Activated CD4-positive, alpha-beta T cell treated with anti-CD3 and anti-CD28 coated beads, Interleukin-2, amount 50 U/mL, for 4 hours (primary cell): ENCODE measurements at places on chromosomes 4 and X.

DNA sequence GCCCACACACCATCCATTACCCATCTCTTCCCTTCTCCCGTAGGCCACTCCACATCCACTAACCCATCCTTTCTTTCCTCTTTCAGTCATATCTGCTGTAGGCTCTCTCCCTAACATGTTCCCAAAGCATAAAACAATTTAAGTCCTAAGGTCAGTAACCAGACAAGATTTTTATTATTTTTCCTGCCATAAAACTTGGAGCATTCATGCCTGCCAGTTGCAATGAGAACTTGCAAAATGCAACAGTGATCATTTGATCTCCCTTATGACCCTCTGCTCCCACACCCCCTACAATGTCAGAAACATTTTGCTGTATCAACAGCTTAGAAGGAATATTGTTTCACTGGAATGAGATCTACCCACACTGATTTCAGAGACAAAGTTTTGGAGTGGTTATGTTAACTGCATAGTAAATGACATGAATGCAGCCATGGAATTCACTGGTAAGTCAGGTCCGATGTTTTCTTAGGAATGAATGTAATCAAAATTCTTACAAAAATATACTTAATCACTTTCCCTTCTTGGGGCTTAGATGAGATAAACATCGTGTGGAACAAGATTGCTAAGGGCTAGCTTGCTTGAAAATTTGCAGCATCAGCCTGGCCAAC is 5.7 kb downstream of the NIPAL1 start:
- DNase-seq: no peak

DNA sequence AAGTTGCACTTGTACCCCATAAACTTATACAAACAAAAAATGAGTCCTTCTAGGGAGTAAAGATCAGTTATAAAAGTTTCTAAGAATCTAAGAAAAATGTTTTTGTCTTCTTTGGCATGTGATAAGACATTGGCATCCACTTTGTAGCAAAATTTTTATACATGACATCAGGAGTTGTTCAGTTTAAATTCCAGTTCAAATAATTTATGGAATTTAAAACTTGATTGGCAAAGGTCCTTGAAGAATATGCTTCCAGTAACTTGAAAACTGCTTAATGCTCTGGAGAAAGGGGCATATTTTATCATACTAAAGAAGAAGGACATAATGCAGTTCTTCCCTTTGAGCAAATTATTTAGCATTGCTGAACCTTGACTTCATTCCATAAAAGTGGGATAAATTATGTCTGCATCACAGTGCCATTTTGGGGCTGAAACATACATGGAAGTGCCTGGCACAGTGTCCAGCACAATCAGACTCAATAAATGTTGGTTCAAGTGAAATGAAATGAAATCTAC is 163.3 kb upstream of the IL15 start:
- DNase-seq: no peak

GRCh38 chrX:149495573-149496071 is 9.5 kb downstream of the IDS start:
- no peak for DNase-seq

GRCh38 chr4:173360587-173361221 is 10.1 kb upstream of the SAP30 start:
- no peak for DNase-seq

- DNase-seq: no peak
These were observed 1073.7 kb downstream of the PDHA2 start for GRCh38 chr4:96913441-96914080.

DNA sequence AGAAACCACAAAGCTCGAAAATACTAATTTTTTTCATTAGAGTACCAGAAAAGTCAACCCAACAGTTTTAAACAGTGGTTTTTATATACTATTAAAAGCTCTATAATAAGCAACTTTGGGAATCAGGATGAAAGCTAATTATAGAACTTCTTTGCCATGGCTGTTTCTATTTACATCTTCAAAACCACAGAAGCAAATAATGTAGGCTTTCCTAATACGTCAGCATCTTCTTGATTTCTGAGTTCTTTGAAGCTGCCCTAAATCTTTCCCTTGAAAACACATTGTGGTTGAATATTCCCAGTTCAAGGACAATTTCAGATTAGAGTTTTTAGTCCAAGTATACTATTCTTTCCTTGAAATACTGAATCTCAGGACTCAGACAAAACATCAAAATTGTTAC is 460.2 kb upstream of the FAT1 start:
- no peak for DNase-seq

GRCh38 chr4:155745984-155746383 is 12.8 kb upstream of the GUCY1B1 start:
- no peak for DNase-seq

DNA sequence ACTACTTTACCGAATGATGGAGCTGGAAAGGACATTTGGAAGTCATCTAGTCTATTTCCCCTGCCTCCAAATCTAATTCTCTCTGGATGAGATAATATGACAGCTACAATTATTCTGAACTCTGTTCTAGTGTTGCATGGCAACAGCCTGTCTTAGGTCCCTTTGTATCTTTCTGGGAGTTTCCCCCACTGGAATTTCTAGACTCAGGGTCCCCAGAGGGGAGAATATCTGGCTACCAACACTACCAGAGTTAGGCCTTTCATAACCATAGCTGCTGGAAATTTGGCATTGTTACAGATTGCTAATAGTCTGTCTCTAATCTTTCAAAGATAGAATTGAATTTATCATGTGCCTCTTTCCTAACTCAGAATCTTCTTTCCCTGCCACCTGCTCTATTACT is 4.5 kb downstream of the MSN start:
- DNase-seq: no peak

DNA sequence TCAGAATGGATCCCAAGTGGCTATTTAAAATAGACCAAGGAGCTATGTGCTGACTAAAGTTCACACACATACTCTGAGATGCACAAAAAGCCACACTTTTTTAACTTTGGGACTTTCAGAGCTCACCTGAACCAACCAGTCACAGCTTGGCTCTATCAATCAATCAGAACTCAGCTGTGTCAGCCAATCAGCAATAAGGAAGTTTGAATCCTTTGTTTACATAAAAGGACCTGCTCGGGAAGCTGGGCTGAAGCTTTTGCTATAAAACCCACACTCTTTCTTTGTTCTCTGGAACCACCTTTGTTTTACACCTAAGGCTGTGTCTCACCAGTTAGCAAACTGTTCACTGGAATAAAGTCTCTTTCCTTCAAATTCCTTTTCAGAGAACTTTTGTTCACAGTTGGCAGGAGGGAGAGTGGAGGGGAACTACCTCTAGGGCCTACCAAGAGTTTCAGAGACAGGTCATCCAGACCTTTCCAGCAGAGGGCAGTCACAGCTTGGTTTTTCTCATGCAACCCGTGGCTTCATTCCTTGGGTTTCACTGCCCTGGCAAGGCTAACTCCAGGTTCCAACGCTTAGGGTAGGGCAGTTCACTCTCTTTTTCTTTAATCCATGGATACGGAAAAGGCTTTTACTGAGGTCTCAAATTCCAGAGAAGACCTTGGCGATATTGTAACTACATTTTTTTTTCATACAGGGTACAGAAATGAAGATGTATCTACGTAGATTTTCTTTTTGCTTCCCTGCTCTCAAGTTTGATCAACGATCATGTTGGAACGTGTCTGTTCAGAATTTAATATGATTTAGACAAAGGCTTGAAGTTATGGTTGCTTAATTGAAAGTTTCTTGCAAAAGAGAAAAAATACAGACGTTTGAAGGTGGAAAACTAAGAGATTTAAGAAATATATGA is 80.7 kb downstream of the GPRIN3 start:
- peak; percentile 77 for DNase-seq

DNA sequence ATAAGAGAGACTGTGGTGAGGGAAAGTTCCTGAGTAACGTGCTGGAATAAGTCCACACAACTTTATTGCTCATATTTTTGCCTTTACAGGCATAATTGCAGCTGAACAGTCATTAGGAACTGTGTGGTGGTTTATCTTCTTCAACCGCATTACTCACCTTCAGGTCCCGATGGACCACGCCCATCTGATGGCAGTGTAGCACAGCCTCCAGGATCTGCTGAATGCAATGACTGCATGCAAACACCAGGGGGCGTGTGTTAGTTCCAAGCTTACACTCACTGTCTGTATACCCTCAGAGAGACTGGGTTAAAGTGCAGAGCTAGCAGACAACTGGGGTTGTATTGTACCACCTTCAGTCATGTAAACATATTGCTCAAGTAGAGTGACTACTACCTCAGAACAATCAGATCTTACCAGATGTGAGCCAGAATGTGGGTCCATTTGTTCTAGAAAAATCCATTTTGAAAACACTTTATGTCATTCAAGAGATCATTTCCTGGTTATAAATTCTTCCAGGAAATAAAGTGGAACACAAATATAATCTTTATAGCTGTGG is 214.0 kb downstream of the CAMK2D start:
- peak; percentile 86 for DNase-seq

GRCh38 chr4:120236873-120237272 is 170.2 kb upstream of the MAD2L1 start:
- no peak for DNase-seq

DNA sequence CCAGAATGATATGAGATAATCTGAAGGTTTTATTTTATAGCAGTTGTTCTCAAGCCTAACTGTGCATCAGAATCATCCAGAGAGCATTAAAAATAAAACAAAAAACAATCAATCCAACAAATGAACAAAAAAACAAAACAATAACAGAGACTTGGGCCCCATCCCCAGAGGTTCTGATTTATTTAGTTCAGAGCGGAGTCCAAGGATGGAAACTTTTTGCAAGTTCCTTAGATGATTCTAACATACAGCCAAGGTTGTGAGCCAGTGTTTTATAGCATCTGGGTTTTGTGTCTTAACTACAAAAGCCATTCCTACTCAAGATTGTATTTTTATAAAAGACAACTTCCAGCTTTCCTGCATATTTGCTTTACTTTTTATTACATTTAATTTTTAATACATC is 59.4 kb upstream of the GRPR start:
- no peak for DNase-seq

GRCh38 chr4:119087121-119087520 is 48.5 kb upstream of the MYOZ2 start:
- DNase-seq: no peak

GRCh38 chrX:37906357-37906756 is 59.0 kb upstream of the DYNLT3 start:
- no peak for DNase-seq

DNA sequence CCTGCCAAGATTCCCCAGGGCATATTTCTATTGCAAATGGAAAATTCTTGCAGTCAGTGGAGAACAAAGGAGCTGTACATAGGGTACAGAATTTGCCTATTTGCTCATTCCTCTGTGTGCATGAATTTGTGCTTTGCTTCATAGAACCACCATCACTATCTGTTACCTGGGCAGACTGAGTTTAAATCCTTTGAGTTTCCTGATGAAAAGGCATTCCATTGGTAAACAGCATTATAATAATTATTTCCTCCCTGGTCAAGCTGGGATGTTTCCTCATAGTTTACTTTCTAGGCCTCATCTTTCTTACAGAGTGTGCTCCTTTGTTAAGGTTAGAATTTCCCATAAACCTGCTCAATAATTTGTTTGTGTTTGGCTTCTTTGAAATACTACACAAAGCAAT is 809 bp upstream of the SLC6A14 start:
- DNase-seq: no peak

GRCh38 chr4:4659871-4660651 is 118.2 kb upstream of the STX18 start:
- DNase-seq: no peak

DNA sequence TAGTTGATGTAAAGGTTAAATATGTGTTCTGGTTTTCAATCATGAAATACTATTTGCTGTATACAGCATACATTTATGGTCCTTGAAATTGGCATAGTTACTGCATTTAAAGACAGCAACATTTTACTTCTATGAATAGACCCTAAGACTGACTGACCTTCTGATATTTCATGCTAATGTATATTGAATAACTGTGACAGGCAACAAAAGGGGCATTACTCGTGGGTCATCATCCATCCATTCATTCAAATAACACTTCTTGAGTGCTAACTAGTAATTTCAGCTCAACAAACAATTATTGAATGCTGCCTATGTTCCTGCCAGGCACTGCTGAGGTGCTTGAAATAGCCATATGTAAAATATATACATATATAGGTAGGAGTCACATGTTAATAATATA is 92.8 kb upstream of the ADAMTS3 start:
- no peak for DNase-seq

DNA sequence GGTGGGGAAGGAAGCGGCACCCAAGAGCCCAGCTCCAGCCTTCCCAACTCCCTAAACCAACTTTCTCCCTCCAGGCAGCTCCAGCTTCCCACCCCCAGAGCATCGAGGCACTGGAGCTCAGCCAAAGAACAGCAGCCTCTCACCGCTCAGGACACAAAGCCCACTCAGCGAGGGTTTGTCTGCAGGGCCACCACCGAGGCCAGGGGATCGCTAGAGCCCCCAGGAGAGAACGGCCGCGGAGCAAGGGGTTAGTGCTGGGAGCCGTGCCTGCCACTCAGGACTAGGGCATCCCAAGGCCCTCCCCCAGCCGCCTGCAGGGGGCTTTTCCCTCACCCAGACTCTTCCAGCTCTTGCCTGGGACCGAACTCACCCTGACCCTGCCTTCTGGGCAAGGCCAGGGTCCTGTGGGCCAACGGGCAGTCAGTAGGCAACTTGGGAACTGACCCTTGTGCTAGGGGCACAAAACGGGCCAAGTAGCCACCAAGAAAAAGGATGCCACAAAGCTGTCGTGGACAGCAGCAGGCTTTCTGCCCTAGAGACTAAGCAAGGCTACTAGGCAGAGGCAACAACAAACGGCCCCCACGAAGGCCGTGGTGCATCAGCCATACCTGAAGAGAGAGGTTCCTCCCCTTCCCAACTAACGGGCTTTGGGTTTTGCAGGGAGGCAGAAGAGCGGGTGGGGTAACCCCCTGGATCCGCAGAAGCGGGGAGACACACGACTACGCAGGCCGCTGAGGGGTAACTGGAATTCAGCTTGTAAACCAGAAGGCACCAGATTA is 2.3 kb downstream of the HCFC1 start:
- no peak for DNase-seq

DNA sequence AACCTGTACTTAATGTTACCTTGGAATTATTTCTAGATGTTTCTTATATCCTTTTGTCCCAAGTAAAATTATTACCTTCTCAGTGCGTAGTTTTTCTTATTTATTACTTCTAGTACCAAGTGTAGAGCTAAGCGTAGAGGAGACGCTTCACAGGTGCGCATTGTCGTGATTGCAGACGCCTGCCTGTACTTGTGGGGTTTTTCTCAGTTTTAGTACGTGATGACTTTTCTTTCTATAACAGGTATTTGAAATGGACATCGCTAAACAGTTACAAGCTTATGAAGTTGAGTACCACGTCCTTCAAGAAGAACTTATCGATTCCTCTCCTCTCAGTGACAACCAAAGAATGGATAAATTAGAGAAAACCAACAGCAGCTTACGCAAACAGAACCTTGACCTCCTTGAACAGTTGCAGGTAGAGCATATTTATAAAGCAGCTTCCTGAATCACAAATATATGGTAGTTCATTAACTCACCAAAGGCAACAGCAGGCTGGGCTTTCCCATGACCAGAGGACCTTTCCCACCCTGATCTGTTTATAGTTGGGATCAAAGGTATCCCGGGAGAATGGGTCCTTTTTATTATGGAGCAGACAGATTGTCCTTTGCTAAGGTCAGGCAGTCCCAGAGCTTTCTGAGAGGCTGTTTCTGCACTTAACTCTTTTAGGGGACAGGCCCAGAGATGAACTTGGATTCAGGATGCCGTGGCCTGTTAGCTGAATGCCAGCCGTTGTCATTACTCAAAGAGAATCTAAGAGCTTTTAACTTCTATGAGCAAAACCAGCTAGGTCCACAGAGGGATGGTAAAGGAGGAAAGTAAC is 172.9 kb downstream of the PTTG2 start:
- no peak for DNase-seq
